ENCODE measurements at places on chromosomes 13 and 19. TPM values are rescaled to one million over a fixed set of nuclear protein-coding genes. Genes with fewer than 3 reads are reported as not detected.

Gene TPTE2
- total RNA-seq, result not detected

Gene ZNF665
- total RNA-seq, result not detected

Gene FGF22
- 0.24 TPM for total RNA-seq

Gene PSG1
- not detected for total RNA-seq

Gene SMIM44
- total RNA-seq, result not detected

Gene PSG3
- not detected for total RNA-seq

Gene ZNF790
- 10.8 TPM for total RNA-seq

Gene FCER2
- not detected for total RNA-seq

Gene ELSPBP1
- total RNA-seq, result not detected

Gene WASF3
- 8.7 TPM for total RNA-seq

Gene PAF1
- 72.7 TPM for total RNA-seq

Gene ETV2
- not detected for total RNA-seq

Gene GPR18
- total RNA-seq, result not detected

Gene KIR2DL1
- not detected for total RNA-seq

Gene MAB21L1
- total RNA-seq, result not detected

Gene KRTDAP
- total RNA-seq, result not detected

Gene KCNK6
- 3.6 TPM for total RNA-seq

Gene KIRREL2
- 0.26 TPM for total RNA-seq

Gene ZNF428
- total RNA-seq, result 33.2 TPM

Gene VSTM1
- not detected for total RNA-seq

Gene SAE1
- total RNA-seq, result 174 TPM

Gene MBD3L3
- not detected for total RNA-seq

Gene CEACAM4
- total RNA-seq, result not detected

Gene LRRC8E
- 8.0 TPM for total RNA-seq

Gene SULT2A1
- total RNA-seq, result not detected

Gene COX7A1
- not detected for total RNA-seq

Gene FXYD1
- total RNA-seq, result 2.0 TPM

Gene BST2
- total RNA-seq, result 10.4 TPM

Gene CYP4F2
- 0.22 TPM for total RNA-seq

Gene NRTN
- 5.4 TPM for total RNA-seq

Gene PDX1
- total RNA-seq, result 1.2 TPM

Gene MCEMP1
- total RNA-seq, result not detected

Gene TUBB4A
- total RNA-seq, result 1.5 TPM

Gene CFAP97D2
- not detected for total RNA-seq

Gene F2RL3
- total RNA-seq, result not detected

Gene TEKTIP1
- 1.4 TPM for total RNA-seq

Gene KLK4
- total RNA-seq, result not detected

Gene RFPL4AL1
- not detected for total RNA-seq

Gene ZNF440
- total RNA-seq, result 14.4 TPM

Gene CACNG6
- 144 TPM for total RNA-seq

Gene COX6B2
- total RNA-seq, result 3.4 TPM

Gene ZNF112
- 5.7 TPM for total RNA-seq

Gene CEACAM7
- 9.0 TPM for total RNA-seq

Gene MYH14
- total RNA-seq, result 255 TPM

Gene CRTC1
- total RNA-seq, result 9.4 TPM

Gene PIH1D1
- total RNA-seq, result 141 TPM

Gene P2RY11
- 25.2 TPM for total RNA-seq
